ENCODE measurements at places on chromosomes 7 and 10. TPM values are rescaled to one million over a fixed set of nuclear protein-coding genes. Genes with fewer than 3 reads are reported as not detected.

DNA sequence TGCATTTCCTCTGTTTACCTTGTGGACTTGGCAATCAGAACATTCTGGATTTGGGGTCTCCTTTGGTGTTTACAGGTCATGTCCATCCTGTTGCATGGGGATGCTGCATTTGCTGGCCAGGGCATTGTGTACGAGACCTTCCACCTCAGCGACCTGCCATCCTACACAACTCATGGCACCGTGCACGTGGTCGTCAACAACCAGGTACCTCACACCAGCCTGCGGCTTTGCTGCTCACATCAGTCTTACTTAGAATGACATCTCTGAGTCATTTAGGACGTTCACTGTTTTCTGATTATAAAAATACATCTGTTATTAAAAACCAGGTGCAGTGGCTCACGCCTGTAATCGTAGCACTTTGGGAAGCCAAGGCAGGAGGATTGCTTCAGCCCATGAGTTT lies 67.0 kb upstream of the ZMIZ2 start:
- DNase-seq = no peak

- DNase-seq = no peak
Observed at GRCh38 chr10:43094085-43094484, 17.2 kb downstream of the RET start.

- DNase-seq = peak; percentile 84
Observed at GRCh38 chr7:80288175-80289122, 153.8 kb downstream of the GNAI1 start.

GRCh38 chr10:129728246-129728820 lies 235.7 kb downstream of the EBF3 start:
- no peak for DNase-seq

DNA sequence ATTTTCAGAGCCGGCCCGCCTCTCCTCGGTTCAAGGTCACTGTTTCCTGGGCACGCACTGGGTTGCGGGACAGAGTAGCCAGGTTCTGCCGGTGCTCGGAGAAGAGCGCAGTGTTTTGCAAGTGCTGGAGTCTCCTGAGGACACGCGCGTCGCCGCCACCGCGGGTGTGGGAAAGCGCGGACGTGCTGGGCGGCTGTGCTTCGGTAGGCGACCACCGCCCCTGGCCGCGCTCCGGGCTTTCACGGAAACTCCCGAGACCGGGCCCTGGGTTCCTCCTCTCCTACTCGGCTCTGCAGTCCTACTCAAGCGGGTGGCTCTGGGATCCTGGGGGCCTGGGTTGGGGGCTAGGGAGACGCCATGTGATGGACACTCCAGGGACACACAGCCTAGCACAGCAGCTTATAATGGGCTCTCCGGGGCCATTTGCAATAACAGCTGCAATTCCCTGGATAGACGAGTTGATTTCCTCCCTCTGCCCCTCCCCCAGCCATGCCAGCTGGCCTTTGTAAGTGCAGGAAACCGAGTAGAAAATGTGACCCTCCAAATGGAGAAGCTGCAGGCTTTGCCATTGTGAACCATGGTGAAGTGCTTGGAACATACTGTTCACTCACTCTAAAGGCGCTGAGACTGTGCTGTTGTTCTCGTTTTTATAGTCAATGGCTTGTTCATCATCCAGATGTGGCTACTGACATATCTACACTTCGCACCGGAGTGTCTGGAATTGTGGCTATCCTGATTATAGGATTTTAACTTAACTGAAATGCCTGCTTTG lies 2.1 kb downstream of the FRAT1 start:
- no peak for DNase-seq

The CHRM2 gene
- 77.9 TPM for polyA plus RNA-seq

GRCh38 chr10:46090258-46090812 lies 44.3 kb upstream of the MSMB start:
- no peak for DNase-seq

The EBLN1 gene
- not detected for polyA plus RNA-seq

DNA sequence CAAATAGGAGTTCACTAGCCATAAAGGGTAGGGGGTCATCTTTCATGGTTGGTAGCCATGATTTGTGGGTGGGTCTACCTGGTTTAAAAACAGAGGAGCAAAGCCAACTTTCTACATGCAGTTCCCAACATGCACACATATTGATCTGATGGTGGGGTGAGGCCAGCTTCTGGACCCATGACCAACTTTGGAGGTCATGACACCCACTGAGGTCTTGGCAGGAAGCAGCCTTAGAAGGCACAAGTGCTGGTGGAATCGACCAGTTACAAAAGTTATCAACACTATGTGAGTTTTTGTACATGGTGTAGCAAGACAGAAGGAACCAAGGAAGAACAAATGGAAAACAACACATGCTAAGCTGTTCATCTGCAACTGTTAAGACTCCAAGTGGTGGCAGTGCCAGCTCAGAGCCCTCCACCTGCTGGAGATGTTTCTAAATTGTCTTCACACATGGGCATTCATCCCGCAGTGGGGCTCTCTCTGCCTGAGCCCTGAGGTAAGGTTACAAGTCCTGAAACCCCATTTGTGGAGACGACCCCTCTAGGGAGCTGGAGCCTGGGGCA lies 101.1 kb upstream of the TCF7L2 start:
- no peak for DNase-seq

The ZNF394 gene
- 10.7 TPM for polyA plus RNA-seq

The SEMA3D gene
- 2.9 TPM for polyA plus RNA-seq

DNA sequence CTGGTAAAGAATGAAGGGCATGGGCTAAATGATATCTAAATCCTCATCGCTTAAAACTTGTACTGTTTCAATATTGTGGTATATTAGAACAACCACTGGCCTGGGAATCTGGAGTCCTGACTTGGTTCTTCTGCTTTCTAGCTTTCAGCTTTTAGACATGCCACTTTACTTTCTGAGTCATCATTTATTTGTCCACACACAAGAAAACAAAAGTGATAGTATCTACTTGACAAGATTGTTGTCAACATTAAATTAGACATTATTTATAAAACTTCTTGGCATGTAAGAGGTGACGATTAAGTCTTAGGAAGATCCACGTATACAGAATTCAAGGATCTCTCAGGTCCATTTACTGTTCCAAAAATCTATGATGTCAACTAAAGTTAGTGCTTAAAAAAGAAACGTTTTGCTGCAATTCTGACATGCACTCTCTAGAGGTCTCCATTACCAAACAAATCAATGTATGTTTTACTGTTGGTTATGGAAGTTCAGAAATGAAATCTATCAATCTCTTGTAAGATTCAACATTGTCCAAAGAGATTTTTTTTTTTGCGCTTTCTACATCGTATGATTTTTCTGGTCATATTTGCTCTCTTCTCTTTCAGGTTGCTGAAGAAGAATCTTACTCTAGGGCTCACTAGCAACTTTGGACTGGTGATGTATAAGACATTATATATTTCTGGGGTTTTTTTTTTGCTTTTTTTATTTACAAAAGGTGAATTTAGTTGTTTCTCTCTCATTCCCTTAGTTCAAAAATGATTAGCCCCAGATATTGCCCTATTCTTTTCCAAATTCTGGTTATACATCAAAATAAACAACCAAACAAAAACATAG lies 53.6 kb upstream of the DYNC1I1 start:
- peak; percentile 6 for DNase-seq

- no peak for DNase-seq
Observed at GRCh38 chr10:86186633-86187032, 180.0 kb downstream of the GRID1 start.

The CTNNA3 gene
- polyA plus RNA-seq = 0.19 TPM

The MOGAT3 gene
- not detected for polyA plus RNA-seq

DNA sequence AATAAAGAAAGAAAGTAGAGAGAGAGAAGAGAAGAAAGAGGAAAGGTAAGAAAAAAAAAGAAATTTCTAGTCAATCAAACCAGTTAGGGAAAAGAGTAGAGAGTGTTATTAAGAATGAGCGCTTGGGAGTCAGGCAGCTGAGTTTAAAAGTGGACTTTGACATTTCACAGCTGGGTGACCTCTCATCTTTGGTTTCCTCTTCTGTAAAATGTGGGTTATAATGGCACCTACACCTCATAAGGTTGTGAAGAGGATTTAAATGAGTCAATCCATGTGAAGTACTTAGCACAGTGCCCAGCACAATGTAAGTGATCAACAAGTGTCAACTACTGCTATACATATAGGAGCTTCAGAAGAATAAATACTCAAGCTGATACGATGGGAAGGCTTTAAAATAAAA lies 12.2 kb downstream of the HOXA1 start:
- no peak for DNase-seq

DNA sequence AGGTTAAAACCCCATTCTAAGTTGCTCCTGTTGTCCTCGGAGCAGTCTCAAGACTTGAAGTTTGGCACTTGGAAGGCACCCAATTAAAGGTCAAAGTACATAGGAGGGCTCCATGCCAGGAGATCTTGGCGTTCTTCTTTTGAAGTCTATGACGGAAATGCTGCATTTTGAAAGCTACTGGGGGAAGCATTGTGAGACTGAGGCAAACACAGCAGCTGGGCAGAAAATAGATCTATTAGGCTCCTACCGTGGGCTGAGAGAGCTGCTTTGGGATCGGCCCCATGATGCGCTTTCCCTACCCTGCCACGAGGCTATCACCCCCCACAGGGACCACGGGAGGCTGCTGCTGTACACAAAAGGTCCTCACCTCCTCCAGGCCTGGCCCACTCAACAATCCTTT lies 20.0 kb downstream of the KIAA1549 start:
- no peak for DNase-seq

The CASD1 gene
- polyA plus RNA-seq = 4.0 TPM

GRCh38 chr7:44793919-44794318 lies 2.6 kb upstream of the PPIA start:
- peak; percentile 17 for DNase-seq

- DNase-seq = peak; percentile 37
Observed at GRCh38 chr7:50610521-50611277, 45.5 kb upstream of the DDC start.

DNA sequence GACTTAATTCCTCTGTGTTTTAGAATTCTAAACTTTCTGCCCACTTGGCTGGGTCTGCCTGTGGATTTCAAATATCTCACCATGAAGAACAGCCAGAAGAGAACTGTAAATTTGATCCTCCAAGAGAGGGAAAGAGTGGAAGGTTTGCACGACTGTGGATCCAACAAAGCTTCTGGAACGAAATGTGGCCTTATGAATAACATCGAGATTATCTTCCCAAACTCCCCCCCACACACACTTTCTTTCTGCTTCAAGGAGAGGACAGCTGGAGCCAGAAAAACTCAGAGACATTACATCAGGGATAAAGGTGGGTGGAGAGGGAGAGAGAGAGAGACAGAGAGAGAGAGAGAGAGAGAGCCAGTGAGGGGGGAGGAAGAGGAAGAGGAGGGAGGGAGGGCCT lies 570.1 kb upstream of the MGMT start:
- no peak for DNase-seq

DNA sequence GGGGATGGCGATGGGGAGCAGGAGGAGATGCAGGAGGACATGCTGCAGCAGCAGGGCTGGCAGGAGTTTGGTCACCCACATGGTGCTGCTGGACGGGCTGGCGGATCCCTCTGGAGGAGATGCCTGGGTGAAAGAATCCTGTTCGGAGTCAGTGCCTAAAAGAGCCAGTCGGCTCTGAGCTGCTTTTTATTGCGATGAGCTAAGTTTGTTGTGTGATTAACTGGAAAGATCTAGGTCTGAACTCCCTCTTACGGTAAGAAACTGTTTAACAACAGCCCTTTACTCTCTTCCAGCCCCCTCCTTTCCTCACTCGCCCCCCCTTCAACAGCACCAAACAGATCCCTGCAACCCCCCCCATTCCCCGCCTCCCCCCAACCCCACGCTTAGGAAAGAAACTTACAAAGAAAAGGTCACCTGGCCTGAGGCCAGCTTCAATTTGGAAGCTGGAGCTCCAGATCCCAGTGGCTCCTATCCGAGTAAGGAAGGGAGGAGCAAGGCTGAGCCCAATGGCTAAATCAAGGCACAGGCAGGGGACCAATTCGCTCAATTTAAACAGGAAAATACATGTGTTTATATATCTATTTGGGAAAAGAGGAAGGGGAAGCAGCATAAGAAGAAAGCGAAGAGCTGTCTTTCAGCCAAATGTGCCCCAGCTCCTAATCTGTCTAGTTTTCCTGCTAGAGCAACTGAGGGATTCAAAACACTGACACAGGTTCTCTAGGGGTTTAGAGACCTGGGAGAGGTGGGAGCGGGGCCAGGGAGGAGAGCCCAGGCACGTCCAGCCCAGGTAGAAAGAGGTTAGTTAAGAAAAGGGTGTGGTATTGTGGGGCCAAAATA lies at the start of gene HGF:
HGF (minus strand) TSS at position 157 of the 837 bp plus-strand sequence; CDS start at position 81, 76 bp downstream.
- peak; percentile 87 for DNase-seq

- peak; percentile 93 for DNase-seq
Observed at GRCh38 chr7:2517026-2517425, 2.5 kb upstream of the LFNG start.

The LEP gene
- polyA plus RNA-seq = not detected

The ZNF503 gene
- 5.8 TPM for polyA plus RNA-seq

DNA sequence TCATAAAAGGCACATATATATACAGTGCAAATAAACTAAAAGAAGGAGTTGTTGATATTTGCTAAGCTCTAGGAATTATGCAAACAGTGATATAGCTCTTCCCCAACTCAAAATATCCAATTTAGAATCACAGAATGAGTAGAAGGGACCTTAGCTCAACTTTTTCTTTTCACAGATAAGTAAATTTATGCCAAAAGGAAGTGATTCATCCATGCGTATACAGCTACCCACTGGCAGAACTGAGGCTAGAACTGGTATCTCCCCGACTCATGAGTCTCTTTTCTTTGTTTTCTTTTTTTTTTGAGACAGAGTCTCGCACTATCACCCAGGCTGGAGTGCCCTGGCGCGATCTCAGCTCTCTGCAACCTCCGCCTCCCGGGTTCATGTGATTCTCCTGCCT lies 54.2 kb upstream of the SVIL start:
- peak; percentile 84 for DNase-seq

The IKZF1 gene
- not detected for polyA plus RNA-seq

The ANKRD7 gene
- 0.17 TPM for polyA plus RNA-seq

DNA sequence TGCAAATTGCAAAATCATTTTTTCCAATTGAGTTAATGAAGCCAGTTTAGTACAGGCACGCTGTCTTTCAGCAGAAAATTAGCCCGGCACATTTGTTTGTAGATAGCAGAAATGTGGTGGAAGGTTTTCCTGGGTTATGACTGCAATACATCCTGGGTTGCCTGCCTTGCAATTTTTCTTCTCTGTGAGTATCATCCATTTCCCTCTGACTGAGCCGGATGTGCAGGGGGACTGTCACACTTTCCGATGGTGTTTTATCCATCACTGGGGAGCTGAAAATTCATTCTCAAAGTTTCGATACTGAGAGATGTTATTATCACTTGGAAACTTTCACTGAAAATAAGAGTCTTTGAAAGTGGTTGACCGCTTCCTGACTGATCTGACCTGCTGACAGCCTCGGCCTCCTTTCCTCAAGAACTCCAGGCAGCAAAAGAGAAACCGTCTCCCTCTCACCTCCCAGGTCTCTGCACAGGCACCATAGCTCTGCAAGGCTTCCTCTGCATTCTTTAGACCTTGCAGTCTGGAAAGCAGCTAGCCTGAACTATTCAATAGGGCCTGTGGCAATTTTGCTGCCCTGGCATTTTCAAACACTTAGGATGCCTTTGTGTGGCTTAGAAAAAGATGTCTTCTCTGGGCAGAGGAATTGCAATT lies 320.8 kb upstream of the NRP1 start:
- no peak for DNase-seq

- DNase-seq = no peak
Observed at GRCh38 chr7:124033095-124033806, 384 bp upstream of the TMEM229A start.

Measured in IMR-90 (cell line).